SK-N-SH (cell line): ENCODE measurements at places on chromosomes 13 and 19. TPM values are rescaled to one million over a fixed set of nuclear protein-coding genes. Genes with fewer than 3 reads are reported as not detected.

The STOML3 gene
- not detected in 2 replicates for polyA plus RNA-seq

The LINGO3 gene
- not detected in 2 replicates for polyA plus RNA-seq

The PROZ gene
- polyA plus RNA-seq: not detected in 2 replicates

The NOSIP gene
- polyA plus RNA-seq: 101 and 128 TPM in 2 replicates

The KCNK6 gene
- 0.26 and 0.29 TPM in 2 replicates for polyA plus RNA-seq

The CPB2 gene
- not detected in 2 replicates for polyA plus RNA-seq

- DNase-seq: no peak
These were observed 517.2 kb upstream of the SPRY2 start for GRCh38 chr13:80858131-80858530.

- DNase-seq: no peak
These were observed 46.9 kb upstream of the UBE2L5 start for GRCh38 chr13:30375265-30375835.

- DNase-seq: no peak
These were observed 57.9 kb downstream of the KDM4B start for GRCh38 chr19:5026706-5027273.

DNA sequence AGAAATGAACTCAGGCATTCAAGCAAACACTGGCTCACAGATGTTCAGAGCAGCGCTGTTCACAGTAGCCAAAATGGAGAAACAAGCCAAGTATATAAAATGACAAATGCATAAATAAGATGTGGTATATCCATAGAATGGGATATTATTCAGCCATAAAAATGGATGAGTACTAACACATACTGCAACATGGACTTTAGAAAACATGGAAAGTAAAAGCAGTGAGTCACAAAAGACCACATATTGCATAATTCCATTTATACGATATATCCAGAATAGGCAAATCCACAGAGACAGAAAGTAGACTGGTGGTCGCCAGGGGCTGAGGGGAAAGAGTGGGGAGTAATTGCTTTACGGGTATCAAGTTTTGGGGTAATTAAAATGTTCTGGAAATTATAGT, 6.6 kb downstream of the ZNF837 start:
- no peak for DNase-seq

DNA sequence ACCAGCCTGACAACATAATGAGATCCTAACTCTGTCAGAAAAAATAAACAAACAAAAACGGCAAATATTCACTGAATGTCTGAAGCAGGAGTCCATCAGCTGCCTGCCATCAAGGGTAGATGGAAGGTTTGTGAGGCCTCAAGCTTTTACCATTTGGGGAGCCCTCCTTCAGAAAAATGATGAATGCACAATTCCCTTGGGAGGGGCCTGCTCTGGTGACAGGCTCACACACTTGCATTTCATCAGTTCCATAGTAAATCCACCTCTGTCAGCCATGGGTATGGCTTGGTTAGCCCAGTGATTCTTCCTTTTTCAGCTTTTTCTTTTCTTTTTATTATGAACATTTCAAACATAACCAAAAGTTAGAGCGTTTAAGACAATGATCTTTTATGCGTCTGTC, 26.3 kb upstream of the KATNAL1 start:
- no peak for DNase-seq
